Naive B cell (primary cell): ENCODE measurements at places on chromosomes 3 and 15. TPM values are rescaled to one million over a fixed set of nuclear protein-coding genes. Genes with fewer than 3 reads are reported as not detected.

GRCh38 chr3:52983828-52984227, 62.0 kb downstream of the SFMBT1 start:
- peak overlapping the region; percentile 66 for H3K4me3 ChIP-seq
- no peaks in the 10 kb centered on the region for H3K27me3 ChIP-seq
- no peaks in the 10 kb centered on the region for H3K36me3 ChIP-seq

GRCh38 chr3:16060358-16060852, 114.1 kb upstream of the GALNT15 start:
- DNase-seq: no peak
- H3K27ac ChIP-seq: no peak overlapping the region
- no peak overlapping the region for H3K4me3 ChIP-seq
- no peaks in the 10 kb centered on the region for H3K4me1 ChIP-seq
- peaks cover 4% of the 10 kb centered on the region for H3K27me3 ChIP-seq

DNA sequence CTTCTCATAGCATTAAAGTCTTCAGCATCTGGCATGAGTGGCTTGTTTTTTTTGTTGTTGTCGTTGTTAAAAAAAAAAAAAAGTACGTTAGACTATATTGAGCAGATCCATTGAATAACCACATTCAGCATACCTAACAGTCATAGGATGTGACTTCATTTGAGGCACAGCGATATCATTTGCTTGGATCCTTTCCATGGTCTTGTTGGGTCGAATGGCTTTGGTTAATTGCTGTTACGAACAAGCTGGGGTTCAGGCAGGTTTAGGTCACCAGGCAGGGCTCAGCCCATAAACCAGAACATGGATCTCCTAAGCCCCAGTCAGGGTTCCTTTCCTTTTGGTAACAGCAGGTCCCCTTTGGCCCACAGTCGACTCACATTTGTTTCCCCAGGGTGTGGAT, 76.2 kb downstream of the POLR2M start:
- no peaks in the 10 kb centered on the region for H3K4me1 ChIP-seq
- no peaks in the 10 kb centered on the region for H3K36me3 ChIP-seq
- DNase-seq: no peak
- no peak overlapping the region for H3K4me3 ChIP-seq

DNA sequence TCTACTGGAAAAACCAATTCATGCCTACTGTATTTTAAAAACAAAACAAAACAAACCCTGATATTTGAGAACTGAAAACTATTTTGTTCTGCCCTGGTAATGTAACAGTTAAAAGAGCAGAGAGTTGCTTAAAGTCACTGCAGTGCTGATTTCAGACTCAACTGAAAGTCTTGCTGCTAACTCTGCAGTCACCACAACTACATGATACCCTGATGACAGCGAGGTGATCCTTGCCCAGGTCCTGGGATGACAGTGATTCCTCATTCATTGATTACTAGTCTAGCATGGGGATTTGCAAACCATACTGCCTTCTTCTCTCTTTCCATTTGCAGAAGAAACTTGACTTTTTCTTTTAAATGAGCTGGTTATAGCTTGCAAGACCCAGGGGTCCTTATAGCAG, 67.5 kb downstream of the MME start:
- no peaks in the 10 kb centered on the region for H3K27me3 ChIP-seq
- H3K4me3 ChIP-seq: no peak overlapping the region

DNA sequence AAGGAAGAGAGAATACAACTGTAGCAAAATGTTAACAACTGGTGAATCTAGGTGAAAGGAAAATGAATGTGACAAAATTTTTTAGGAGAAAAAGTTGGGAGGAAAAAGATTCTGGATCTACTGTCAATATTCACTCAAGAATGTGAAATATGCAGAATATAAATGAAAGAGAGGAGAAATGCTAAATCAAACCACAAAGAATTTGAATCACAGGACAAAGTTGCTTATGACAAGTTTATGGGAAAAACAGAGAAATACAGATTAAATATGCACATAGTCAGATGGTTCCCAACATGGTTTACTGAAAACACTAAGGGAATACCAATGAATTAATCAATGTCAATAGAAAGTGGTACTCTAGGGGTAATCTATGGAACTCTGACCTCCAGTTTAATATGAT, 27.6 kb downstream of the C3orf33 start:
- H3K27ac ChIP-seq: no peak overlapping the region
- H3K4me1 ChIP-seq: no peaks in the 10 kb centered on the region
- no peaks in the 10 kb centered on the region for H3K27me3 ChIP-seq
- no peak overlapping the region for H3K4me3 ChIP-seq
- DNase-seq: no peak

Gene GPR171
- polyA plus RNA-seq: 2.2 TPM

DNA sequence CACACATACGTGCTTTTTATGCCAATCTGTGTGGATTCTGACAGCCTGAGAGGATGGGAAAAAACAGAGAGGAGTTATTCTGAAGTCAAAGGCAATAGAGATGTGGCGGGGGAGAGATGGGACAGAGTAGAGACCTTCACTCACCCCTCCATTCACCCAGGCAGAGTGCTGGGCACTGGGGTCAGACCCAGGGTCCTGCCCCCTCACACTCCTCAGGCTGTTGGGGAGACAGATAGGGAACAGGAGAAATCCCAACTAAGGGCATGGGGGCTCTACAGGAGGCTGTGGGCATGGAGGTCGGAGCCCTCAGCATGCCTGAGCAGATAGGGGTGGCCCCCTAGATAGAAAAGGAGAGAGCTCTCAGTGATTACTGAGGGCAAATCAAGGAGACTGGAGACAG, 30.3 kb downstream of the SLC22A14 start:
- no peaks in the 10 kb centered on the region for H3K36me3 ChIP-seq
- no peak for DNase-seq
- no peak overlapping the region for H3K27ac ChIP-seq
- peaks cover 17% of the 10 kb centered on the region for H3K27me3 ChIP-seq

Gene SLC9C1
- not detected for polyA plus RNA-seq

- DNase-seq: no peak
- peaks cover 6% of the 10 kb centered on the region for H3K4me1 ChIP-seq
- no peak overlapping the region for H3K4me3 ChIP-seq
- H3K27me3 ChIP-seq: no peaks in the 10 kb centered on the region
- H3K27ac ChIP-seq: no peak overlapping the region
Measured at GRCh38 chr3:119924111-119925094, 142.5 kb downstream of the NR1I2 start.

DNA sequence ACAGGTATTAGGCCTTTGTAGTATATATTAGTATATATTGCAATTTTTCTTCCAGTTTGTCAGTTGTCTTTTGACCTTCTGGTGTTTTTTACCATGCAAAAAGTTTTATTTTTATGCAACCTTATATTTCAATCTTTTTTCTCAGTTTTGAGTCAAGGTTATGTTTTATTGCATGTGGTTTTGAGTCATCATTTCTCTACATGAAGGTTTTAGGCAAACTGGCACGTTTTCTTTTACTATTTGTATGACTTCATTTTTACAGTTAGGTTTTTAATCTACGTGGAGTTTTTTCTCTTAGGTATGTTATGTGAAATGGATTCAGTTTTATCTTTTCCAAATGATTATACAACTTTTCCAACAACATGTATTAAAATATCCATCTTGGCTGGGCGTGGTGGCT, 36.8 kb upstream of the TCAIM start:
- H3K27me3 ChIP-seq: no peaks in the 10 kb centered on the region
- H3K4me3 ChIP-seq: no peak overlapping the region
- H3K27ac ChIP-seq: no peak overlapping the region
- no peaks in the 10 kb centered on the region for H3K36me3 ChIP-seq
- DNase-seq: no peak
- H3K4me1 ChIP-seq: no peaks in the 10 kb centered on the region

Gene GLDN
- not detected for polyA plus RNA-seq

DNA sequence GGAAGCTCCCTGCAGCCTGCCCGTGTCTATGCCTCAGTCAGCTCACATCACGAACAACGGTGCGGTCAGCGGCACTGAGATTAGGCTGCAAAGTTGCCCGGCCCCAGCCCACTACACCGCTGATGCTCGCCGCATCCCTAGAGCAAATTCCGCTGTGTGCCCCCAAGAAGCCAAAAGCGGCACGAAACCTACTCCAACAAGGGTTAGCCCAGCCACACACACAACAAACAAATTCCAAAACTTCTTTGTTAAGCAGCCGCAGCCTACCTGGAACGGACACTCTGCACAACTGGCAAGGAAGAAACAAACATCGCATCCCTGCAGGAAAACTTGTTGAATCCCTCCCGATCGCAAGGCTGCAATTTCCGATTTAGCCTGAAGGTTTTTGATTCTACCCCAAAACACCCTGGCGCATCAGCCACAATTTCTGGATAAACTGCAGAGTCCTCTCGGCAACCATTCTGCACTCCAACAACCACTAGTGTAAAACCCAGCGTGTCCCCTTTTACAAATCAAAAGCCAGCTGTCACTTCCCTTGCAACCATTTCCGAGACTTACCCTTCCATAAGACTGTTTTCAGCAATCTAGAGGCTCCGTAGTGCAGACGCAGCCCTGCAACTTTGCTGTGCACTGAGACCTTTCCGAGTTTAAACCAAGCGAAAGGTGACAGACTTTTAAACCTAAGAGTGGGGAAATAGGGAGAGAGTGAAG, 449 bp downstream of the ROBO1 start:
- no peak overlapping the region for H3K27ac ChIP-seq
- no peak overlapping the region for H3K4me3 ChIP-seq
- no peaks in the 10 kb centered on the region for H3K4me1 ChIP-seq
- no peaks in the 10 kb centered on the region for H3K36me3 ChIP-seq
- H3K27me3 ChIP-seq: no peaks in the 10 kb centered on the region
- no peak for DNase-seq

Gene FETUB
- polyA plus RNA-seq: not detected

- no peak overlapping the region for H3K4me3 ChIP-seq
- H3K27ac ChIP-seq: no peak overlapping the region
- H3K27me3 ChIP-seq: peaks cover 8% of the 10 kb centered on the region
Measured at GRCh38 chr15:61545763-61546162, 316.7 kb upstream of the RORA start.

Gene UBAP1L
- not detected for polyA plus RNA-seq

GRCh38 chr3:116263842-116264545, 181.3 kb downstream of the LSAMP start:
- H3K4me3 ChIP-seq: no peak overlapping the region
- no peak overlapping the region for H3K27ac ChIP-seq
- H3K36me3 ChIP-seq: no peaks in the 10 kb centered on the region
- H3K27me3 ChIP-seq: no peaks in the 10 kb centered on the region

Gene DAG1
- polyA plus RNA-seq: 4.5 TPM

DNA sequence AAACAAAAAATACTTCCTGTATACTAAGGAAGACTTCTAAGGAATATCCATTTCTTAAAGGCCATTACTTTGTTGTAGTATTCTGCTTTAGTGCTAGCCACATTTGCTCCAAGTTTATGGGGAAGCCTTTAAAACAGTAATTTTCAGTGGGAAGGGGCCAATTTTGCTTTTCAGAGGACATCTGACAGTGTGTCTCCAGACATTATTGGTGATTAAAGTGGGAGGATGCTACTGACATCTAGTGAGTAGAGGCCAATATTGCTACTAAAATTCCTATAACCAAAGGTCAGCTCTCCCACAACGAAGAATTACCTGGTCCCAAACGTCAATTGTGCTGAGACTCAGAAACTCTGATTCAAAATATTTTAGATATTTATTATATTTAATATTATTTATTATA, 24.8 kb downstream of the SLC28A2 start:
- H3K27me3 ChIP-seq: peaks cover 6% of the 10 kb centered on the region
- no peak overlapping the region for H3K4me3 ChIP-seq
- H3K27ac ChIP-seq: no peak overlapping the region
- peaks cover 10% of the 10 kb centered on the region for H3K4me1 ChIP-seq
- DNase-seq: peak; percentile 29

Gene FGF7
- not detected for polyA plus RNA-seq

DNA sequence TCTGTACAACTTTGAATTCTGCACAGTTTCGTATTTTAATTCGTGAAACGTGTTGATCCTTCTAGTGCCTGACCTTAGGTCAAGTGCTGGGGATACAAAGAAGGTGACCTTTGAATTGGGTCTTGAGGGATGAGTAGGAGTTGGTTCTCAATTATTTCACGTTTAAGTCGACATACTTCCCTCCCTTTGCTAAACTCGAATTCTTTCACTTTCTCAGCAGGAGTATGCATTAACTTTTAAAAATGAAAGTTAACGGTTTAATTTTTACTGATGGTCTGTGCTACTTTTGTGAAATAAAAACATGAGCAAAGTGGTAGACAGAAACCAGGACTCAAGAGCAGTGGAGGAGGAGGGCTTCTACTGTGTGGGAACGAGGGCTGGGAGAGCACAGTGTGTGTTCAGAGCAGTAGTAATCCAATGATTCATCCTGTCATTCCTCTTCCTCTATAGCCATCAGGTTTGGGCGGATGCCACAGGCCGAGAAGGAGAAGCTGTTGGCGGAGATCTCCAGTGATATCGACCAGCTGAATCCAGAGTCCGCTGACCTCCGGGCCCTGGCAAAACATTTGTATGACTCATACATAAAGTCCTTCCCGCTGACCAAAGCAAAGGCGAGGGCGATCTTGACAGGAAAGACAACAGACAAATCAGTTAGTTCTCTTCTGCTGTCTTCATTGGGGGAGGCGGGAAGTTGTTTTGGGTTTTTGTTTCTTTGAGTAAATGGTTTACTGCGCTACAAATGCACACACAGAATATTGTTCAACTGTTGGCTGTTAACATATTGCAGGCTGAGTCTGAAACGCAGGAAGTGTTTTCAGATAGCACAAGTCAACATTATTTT, 78.6 kb upstream of the TSEN2 start:
- no peaks in the 10 kb centered on the region for H3K36me3 ChIP-seq
- DNase-seq: no peak
- peak overlapping the region; percentile 33 for H3K27ac ChIP-seq

- DNase-seq: no peak
- H3K27ac ChIP-seq: no peak overlapping the region
- no peak overlapping the region for H3K4me3 ChIP-seq
- H3K27me3 ChIP-seq: no peaks in the 10 kb centered on the region
Measured at GRCh38 chr3:89300526-89300925, 193.1 kb downstream of the EPHA3 start.

Gene ATP10A
- polyA plus RNA-seq: not detected

Gene CD200
- polyA plus RNA-seq: 144 TPM

- no peaks in the 10 kb centered on the region for H3K4me1 ChIP-seq
- no peak overlapping the region for H3K4me3 ChIP-seq
- DNase-seq: no peak
Measured at GRCh38 chr15:25456196-25456595, 17.4 kb upstream of the UBE3A start.

Gene NR2E3
- polyA plus RNA-seq: 0.12 TPM

Gene LRRC49
- polyA plus RNA-seq: not detected

GRCh38 chr3:114380233-114380651, 86.4 kb downstream of the TIGIT start:
- DNase-seq: no peak
- H3K36me3 ChIP-seq: peaks cover 11% of the 10 kb centered on the region
- H3K4me3 ChIP-seq: no peak overlapping the region
- H3K4me1 ChIP-seq: peaks cover 6% of the 10 kb centered on the region

Gene CATSPER2
- polyA plus RNA-seq: 1.0 TPM

DNA sequence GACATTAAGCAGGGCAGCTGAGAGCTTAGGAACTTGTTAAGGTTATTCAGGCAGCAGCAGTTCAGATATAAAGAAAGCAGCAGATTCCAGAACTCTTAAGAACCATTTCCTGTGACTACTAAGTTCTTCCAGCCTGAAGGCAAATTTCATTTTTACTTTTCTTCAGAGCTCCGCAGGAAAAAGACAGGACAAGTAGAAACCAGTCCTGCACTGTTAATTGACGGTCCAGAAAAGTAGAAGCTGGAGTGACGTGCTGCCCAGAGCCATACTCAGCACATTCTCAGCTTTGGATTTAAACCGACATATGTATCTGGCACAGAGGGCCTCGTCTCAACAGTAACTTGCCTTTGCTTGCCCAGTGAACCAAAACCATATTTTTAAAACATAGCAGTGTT, 219.4 kb upstream of the STRIT1 start:
- no peak overlapping the region for H3K4me3 ChIP-seq
- H3K36me3 ChIP-seq: peaks cover 7% of the 10 kb centered on the region
- H3K27me3 ChIP-seq: peaks cover 10% of the 10 kb centered on the region

Gene JMJD7
- polyA plus RNA-seq: 15.3 TPM

Gene NEK10
- polyA plus RNA-seq: not detected
